ENCODE measurements at places on chromosomes 1 and 21.
A peak's percentile ranks its signal among the peaks of the same experiment; 100 is the strongest.

DNA sequence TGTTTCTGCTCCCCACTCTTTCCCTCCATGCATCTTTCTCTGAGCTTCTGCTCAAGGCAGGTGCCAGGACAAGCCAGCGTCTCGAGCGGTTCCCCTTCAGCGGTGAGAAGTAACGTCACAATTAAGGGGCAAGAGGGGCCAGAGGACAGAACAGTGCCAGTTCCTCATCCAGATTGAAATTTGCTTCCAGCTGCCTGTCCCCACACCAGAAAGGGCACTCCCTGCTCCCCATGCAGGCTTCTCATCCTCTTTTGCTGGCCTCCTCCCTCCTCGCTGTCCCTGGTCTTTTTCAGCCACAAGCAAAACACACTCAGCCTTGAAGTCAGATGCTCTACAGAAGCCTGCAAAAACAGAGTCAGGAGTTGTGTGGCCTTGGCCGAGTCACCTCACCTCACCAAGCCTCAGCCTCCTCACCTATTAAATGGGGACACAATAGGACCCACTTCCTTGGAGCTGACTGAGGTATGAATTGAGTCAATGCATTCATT, 35.0 kb upstream of the ECE1 start:
- no peak for DNase-seq

GRCh38 chr1:90501281-90501680, 215.8 kb downstream of the BARHL2 start:
- DNase-seq = no peak

DNA sequence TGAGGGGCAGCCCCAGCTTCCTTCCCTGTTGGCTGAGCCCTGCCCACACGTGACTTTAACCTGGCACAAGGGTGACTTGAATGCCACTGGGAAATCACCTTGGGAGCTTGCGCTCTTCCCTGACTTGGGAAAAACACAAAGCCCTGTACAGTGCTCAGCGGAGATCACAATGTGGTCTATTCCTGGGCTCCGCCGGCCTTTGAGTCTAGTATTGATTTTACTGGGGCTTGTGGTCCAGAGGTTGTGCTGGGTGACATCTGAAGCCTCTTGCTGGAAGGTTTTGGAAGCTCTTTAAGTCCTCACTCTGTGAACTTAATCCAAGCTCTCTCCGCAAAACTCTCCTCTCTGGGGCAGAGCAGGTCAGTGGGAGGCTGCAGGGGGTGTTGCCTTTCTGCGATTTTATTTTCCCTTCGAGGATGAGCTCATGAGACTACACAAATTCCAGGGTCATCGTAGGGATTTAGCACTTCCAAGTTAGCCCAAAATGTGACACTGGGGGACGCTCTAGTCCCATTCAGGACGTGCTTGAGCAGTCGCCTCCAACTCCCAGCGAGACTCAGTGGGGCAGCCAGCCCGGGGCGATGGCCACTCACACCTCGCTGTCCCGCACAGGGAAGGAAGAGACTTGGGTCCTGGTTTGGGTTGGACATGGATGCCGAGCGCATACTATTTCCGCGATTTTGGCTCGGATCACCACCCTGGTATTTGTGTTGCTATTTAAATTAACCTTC, 291.9 kb upstream of the AJAP1 start:
- DNase-seq = no peak

- DNase-seq = no peak
Observed at GRCh38 chr21:41465176-41465781, 39.2 kb downstream of the MX1 start.

DNA sequence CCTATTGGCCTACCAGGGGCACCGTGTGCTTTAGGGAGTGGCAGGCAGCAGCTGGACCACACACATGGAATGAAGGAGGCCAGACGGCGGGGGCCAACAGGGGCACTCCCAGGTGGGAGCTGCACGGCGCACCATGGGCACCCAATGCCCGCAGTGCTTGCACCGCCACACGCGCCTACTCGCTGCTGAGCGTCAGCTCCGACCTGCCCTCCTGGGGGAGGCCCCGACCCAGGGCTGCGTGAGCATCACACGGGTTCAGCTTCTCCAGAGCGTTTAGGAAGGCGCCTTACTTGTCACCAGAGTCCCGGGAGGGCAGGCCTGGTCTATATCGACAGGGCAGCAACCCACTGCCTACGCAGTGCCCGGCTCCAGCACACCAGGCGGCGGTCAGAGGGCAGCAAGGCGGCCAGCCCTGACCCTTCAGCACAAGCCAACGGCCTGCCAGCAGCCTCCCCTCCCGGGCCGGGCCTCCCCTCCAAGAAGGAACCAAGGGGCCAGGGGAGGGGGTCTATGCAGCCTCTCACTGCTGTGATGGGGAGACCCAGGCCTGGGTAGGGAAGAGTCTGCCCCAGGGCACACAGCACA, 64.9 kb downstream of the ARHGEF16 start:
- no peak for DNase-seq

GRCh38 chr21:44626262-44626661, 631 bp upstream of the KRTAP10-9 start:
- DNase-seq = no peak

DNA sequence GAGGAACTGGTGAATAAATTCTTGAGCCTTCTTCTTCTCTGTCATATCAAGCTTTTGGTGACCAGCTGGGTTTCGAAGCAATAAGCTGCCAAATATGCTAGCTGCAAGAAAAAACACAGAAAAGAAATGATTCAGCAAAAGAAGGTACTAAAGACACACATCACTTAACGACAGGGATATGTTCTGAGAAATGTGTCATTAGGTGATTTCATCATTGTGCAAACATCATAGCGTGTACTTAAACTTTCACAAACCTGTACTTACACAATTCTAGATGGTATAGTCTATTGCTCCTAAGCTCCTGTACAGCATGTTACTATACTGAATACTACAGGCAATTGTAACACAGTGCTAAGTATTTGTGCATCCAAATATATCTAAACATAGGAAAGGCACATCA, 2.9 kb upstream of the MTF1 start:
- DNase-seq = no peak

DNA sequence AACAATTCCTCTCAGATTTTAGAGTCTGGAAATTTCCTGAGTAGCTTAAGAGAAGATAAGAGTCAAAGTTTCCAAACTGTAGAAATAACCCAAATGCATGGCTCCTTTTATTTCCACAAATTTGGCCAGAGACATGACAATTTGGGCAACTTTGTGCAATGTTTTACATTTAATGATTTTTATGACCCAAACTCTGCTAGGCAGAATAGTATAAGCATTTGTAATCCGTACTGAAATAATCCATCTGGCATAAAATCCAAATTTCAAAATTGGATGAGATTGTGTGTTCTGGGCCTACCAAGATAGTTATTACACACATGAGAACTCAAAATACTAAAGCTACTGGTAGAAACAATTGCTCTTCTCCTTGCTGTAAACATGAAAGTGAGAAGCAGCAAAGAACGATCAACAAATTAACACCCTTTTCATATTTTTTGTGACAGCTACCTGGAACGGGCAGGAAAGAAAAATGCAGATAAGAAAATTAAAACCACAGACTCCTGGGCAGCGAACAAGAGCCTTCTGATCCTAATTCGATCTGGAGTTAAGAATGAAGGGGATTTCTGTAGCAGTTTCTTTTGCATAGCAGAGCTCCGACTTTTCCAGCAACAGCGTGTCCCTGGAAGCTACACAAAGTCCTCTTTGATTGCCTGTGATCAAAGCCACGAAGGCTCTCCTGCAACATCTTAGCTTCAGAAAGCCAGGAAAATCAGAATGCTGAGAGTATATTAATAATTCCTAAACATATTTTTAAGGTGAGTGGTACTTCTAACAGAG, 191.2 kb downstream of the GRIK1 start:
- no peak for DNase-seq

- DNase-seq = no peak
Observed at GRCh38 chr1:201781437-201781836, 47.5 kb upstream of the IPO9 start.

GRCh38 chr1:113652771-113653170, 106.5 kb downstream of the PHTF1 start:
- no peak for DNase-seq

DNA sequence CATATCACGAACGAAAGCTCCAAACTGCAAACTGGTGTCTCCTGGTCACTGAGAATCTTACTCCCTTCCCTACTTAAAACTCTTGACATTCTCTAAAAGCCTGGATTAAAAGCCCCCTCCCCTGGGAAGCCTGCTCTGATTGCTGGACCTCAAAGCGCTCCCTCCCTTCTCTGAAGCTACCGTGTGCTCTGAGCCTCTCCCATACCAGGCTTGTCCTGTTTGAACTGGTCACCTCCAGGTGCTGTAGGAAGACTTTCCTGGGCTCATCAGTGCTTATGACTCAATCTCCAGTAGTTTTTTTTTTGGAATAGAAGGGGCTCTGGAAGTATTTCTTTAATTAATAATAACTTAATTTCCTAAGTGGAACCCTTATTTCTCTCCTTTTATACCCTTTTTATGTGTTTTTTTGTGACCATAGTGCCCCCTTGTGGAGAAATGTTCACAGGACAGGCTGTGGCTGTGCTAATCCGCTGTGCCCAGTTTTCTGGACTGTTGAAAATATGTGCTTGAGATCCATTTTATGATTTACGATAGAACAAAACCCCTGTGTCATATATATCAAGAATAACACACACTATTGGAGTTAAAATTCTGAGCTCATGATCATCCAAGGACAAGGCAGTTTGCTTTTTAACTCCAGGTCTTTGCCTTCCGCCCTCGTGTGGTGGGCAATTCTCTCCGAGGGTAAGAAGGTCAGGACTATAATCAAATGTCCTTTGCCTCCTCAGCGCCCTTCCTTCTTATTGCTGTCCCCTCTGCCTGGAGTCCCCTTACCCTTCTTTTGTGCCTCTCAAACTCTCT, 16.9 kb downstream of the MTARC1 start:
- peak; percentile 24 for DNase-seq

- DNase-seq = no peak
Observed at GRCh38 chr1:43438953-43439581, 14.7 kb downstream of the HYI start.

- DNase-seq = no peak
Observed at GRCh38 chr1:110210604-110211495, 736 bp downstream of the KCNC4 start.

DNA sequence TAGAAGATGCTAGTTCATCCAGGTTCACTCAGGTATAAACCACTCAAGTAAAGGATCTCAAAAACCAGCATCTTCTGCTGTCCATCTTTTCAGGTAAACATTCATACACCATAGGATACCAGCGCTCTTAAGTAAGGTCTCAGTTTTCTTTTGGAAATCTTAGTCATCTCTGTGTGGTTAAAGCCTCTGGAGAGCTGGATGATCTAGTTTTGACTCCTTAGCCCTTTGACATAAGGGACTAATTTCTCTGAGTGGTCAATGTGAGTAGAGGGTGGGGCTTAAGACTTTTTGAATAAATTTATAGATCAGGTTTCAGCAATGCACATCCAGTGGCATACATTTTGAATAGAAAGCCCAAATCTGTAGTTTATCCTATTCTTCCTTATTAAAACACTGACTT, 92.3 kb downstream of the CTH start:
- no peak for DNase-seq

DNA sequence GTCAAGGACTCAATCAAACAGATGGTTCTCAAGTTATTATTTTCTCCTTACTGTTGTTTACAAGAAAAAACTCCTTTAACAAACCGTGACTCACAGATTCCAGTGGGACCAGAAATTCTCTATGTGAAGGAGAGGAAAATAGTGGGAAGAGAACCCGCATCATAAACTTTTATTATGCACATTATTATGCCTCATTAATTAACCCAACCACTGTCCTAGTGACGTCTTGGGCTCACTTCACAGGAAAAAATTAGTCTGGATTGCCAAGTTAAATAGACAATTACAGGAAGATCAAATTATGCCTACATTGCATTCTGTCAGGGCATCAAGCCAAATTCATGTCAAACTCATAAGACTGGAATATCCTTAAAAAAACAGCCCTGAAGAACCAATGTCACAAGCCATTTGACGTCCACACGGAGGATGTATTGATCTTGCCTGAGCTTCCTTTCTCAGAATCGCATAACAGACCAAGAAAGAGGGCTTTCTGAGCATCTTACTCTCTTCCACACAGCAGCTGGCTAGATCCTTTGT, 347.8 kb downstream of the DUSP10 start:
- DNase-seq = no peak

DNA sequence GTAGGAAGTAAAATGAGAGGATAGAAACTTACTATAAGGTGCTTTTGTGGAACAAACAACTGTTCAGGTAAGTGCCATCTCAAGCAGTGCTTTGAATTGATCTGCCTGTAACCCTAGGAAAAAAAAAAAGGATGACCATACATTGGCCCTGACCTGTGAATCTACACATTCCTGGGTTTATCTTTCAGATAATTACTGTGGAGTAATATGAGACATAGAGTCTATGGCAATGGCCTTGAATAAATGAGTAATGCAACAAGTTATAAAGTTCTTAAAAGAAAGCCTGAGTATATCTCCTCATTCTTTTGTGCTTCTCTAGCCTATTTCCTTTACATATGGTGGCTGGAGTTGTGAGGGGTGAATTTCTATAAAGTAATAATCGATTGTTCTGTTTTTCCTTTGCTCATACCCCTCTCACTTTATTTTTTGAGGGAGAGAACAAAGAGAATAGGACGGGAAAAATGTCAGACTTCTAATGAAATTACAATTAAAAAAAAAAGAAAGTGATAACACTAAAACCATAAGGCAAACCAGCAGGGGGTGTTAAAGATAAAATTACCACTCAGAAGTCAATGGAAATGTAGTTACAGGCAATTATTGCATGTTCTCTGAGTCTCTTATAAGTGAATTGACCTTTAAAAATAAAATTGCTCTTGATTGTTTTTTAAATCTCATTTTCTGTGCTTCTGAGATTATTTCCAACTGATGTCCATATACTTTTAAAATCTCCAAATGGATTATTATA, 12.4 kb upstream of the ATP1A1 start:
- peak; percentile 66 for DNase-seq

DNA sequence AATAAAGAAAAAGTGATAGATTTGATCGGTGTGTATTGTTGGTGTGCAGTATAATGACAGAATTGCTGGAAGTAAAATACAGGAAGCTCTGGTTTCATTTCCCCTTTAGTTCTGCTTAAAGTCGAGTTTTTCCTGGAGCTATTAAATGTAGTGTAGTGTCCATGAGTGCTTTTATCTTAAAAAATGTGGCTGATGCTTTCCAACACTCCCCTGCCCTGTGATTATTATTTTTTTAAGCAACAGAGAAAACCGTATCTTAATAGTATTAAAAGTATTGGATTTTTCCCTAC, 1.1 kb downstream of the LGALS8 start:
- no peak for DNase-seq

Data from hematopoietic multipotent progenitor cell treated with erythropoietin and hydrocortisone succinate and interleukin-3 and kit ligand, for 17 days (in vitro differentiated cells).